G401 (cell line): ENCODE measurements at places on chromosomes 11 and 22. TPM values are rescaled to one million over a fixed set of nuclear protein-coding genes. Genes with fewer than 3 reads are reported as not detected.
A peak's percentile ranks its signal among the peaks of the same experiment; 100 is the strongest.

The NCF4 gene
- not detected in 2 replicates for total RNA-seq

The CRYBB1 gene
- not detected in 2 replicates for total RNA-seq

GRCh38 chr11:63880403-63880790 lies 36.6 kb downstream of the RCOR2 start:
- DNase-seq, result no peak

DNA sequence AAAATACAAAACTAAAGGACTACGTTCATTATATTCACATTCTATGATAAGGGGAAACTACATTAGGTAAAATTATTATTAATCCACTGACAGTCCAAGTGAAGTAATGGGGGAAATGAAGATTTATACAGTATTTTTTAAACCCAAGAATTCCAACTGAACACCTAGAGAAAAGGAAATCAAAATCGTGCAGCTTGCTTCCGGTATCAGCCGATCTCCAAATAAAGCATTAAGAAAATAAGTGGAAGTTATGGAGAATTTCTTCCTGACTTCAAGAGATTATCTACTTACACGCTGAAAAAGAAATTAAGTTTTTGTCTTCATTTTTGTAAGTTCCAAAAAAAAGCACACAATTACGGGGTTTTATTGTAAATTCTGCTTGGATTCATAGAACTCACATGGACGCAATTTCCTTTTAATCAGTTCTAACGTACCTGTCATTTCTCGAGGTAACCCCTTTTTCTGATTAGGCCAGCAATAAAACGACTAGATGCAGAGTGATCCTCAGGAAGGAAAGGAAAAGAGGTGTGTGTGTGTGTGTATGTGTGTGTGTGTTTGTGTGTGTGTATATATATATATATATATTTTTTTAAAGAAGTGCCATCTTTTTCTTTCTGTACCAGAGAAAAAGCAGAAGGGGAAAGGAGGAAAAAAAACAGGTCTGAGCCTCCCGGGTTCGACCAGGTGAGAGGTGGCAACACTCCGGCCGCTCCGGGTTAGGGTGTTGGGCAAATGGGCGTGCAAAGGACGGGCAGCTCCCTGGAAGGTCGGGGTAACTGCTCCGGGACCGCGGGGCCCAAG lies 1.1 kb downstream of the ZBTB44 start:
- peak; percentile 25 for DNase-seq

DNA sequence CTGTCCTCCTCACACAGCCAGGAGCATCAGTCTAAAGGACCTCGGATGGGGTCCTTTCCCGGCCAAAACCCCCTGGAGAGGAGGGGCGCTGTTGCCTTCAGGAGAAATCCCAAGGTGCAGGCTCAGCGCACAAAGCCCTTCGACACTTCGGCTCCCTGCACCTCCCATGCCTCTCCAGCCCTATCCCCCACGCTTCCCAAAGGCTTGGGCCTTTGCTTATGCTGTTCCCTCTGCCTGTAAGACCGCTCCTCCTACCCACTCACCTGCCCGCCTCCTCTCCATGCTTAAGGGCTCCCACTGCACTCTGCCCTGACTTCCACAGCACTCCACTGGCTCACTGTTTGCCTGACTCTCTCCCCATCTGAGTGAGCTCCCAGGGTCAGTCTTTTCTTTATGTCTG lies 13.5 kb downstream of the SLC15A3 start:
- no peak for DNase-seq

The GRAP2 gene
- 0.47 and 0.49 TPM in 2 replicates for total RNA-seq

GRCh38 chr22:19840955-19841640 lies 13.6 kb downstream of the GNB1L start:
- no peak for DNase-seq

- DNase-seq, result no peak
Measured at GRCh38 chr22:45455212-45455611, 41.7 kb downstream of the RIBC2 start.

GRCh38 chr11:353179-353873 lies 16.0 kb upstream of the B4GALNT4 start:
- DNase-seq, result no peak

DNA sequence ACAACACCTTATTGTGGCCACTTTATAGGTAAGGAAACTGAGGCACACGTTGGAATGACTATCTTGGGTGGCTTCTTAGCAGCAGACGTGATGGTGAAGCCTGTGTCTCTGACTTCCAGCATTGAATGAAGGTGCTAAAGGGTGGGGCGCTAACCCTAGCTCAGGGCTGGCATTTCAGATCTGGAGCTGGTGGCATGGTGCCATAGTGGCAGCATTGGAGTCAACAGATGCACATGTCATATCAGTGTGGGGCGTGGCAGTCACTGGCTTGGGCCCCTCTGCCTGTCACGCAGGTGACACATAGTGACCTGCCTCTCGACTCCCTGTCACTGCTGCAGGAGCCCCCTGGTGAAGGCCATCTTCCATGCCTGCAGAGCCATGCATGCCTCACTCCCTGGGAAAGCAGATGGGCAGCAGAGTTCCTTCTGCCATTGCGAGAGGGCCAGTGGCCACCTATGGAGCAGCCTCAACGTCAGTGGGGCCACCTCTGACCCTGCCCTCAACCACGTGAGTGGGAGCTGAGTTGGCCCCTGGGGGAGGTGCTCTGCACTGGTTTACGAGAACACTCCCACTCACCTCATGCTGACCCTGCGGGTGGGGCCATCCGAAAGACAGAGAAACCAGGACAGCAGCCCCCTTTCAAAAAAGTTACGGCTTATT lies 14.8 kb downstream of the SHISA8 start:
- DNase-seq, result no peak

DNA sequence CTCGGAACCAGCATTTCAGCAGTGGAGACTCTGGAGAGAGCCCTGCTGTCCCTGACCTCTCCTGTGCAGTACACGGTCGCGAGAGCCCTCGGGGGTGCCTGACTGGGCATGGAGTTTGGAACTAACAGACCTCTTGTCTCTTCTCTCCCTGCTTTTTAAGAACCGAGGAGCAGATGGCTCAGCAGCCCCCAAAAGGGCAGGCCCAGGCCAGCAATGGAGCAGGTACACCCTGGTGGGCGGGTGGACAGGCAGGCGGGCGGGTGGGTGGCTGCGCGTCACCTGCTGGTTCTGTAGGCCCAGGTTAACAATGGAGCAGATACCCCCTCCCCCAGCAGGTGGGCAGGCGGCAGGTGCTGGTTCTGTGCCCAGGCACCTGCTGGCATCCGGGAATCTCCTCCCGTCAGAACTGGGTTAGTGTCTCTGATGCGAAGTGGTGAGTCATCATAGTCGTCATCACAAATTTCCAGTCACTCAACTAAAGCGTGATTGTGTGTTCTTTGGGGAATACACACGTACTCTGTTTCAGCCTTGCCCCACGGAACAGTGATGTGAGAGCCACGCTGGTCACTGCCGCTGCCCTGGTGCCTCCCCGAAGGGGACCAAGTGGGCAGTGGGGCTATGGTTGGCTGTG lies 41.1 kb downstream of the GRAMD4 start:
- DNase-seq, result peak; percentile 73

GRCh38 chr11:112996994-112997393 lies 35.8 kb downstream of the NCAM1 start:
- no peak for DNase-seq

- DNase-seq, result peak; percentile 2
Measured at GRCh38 chr22:27438271-27438980, 363.1 kb downstream of the MN1 start.

The SHISA8 gene
- total RNA-seq, result 0.78 and 5.5 TPM in 2 replicates

DNA sequence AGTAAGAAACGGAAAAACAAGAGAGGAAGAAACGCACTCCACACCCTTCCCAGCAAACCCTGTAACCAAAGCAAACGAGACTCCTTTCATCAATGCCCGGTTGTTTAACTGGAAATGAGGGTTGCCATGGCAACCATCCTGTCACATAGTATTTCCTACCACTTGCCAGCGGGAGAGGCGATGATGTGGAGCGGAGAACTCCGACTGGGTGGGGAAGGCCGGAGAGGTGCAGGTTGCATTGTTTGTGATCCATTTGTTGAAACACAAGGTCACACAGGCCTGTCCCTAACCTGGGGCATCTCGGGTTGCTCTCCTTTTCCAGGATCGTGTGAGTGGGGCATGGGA lies 609.9 kb downstream of the BUD13 start:
- DNase-seq, result no peak

The DENND6B gene
- 0.37 and 1.0 TPM in 2 replicates for total RNA-seq

GRCh38 chr11:62543680-62544444 lies 2.7 kb downstream of the AHNAK start:
- no peak for DNase-seq

DNA sequence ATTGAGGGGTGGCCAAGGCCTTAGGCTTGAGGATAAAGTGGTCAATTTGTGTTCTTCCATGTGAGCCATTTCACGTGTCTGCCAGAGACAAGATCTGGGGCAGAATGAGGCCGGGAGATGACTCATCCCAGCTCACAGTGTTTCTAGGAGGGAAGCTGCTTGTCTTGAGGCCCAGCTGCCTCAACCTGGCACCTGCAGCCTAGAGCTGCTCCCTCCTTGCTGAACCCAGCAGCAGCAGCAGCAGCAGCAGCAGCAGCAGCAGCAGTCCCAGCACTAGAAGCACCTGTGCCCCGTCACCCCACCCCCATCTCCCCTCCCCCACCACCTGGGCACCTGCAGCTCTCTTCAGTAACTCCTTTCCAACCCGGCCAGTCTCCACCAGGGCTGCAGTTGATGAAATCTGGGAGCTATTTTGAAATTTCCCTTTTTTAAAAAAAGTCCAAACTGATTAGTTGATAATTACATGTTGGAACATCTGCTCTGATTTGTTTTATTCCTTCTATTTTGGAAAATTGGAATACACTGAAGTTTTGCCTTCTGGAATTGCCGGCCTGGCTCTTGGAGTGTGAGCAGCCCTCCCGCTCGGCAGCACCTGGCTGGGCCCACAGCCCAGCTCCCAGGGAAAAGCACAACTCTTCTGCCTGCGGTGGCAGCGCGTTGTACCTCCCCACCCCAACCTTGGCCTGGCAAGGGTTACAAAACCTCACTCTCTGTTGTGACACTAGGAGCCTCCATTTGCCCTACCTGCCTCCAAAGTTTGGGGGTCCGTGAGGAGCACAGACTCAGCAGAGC lies 143.5 kb downstream of the NXPE2 start:
- DNase-seq, result peak; percentile 36

The PHOX2A gene
- total RNA-seq, result not detected in 2 replicates

GRCh38 chr22:19207884-19208283 lies 29.3 kb upstream of the SLC25A1 start:
- no peak for DNase-seq

The SLC22A6 gene
- total RNA-seq, result not detected in 2 replicates

DNA sequence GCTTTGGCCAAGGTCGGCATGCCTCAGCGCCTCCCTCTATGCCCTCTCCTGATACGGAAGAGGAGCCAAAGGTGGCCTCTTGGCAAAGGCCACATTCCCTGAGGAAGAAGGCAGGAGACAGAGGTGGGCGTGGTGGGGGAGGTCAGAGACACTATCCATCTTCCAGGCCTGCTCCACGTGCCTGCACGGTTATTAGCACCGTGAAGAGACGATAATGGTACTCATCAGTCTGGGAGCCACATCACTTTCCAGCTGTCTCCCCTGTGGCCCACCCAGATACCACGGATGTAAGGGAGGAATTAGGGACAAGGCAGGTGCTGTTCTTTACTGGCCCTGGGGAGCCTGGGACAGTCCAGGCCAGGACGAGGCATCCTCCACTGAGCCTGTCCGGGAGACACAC lies 354.3 kb downstream of the MN1 start:
- DNase-seq, result no peak

The NPAS4 gene
- not detected in 2 replicates for total RNA-seq

DNA sequence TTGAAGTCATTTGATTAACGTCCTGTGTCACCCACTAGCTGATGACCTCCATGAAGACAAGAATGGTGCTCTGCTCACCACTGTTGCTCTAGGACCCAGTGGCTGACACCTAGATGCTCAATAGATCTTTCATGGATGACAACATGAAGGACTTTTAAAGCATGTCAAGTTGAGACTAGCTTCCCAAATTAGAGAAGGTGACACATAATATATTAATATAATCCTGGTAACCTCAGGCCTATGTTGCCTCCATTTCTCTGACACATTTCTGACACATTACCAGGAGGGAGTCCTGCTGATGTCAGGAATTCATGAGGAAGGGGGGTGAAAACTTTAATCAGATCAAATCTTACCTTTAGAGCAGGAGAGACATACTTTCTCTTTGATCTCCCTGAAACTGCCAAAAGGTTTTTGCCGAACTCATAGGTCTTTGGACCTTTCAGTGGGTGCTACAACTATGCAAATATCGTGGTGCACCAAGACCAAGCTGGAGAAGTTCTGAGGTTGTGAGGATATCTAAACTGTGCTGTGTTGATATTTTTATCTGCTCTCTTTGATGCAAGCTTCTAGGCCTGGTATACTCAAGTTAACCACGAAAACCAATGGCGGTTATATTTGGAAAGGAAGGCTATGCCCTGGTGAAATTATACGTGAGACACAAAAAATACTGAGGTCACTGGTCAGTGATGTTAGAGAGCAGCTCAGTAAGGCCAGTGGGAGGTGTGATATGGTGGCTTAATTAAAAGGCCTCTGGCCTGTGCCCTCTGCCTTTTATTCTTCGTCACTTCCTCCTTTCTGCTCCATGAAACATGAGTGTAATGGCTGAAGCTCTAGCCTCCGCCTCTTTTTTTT lies 13.2 kb upstream of the AMPD3 start:
- DNase-seq, result no peak

GRCh38 chr11:111397034-111397433 lies 18.0 kb upstream of the POU2AF1 start:
- no peak for DNase-seq

- peak; percentile 3 for DNase-seq
Measured at GRCh38 chr11:124174001-124174583, 9.1 kb upstream of the OR10D3 start.

DNA sequence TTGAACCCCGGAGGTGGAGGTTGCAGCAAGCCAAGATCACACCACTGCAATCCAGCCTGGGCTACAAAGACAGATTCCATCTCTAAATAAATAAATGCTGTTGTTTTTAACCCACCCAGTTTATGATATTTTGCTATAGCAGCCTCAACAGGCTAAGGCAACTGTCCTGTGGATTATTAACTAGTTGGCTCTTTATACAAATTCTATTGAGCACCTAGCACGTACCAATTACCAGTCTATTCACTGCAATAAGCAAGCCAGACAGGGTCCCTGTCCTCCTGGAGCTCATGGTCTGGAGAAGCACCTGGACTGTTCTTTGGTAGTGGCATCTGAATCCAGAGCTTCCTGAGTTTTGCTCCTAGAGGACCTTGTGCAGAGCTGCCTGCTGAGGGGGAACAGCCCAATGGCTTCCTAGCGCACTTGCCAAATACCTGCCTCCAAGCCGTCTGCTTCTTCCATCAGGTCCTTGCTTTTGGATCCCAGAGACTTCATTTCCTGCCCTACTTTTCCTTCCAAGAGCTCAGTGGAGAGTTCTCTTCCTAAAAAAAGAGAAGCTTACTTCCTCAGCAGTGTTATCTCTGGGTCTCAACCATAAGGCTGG lies 49.9 kb upstream of the MICAL2 start:
- DNase-seq, result peak; percentile 95

DNA sequence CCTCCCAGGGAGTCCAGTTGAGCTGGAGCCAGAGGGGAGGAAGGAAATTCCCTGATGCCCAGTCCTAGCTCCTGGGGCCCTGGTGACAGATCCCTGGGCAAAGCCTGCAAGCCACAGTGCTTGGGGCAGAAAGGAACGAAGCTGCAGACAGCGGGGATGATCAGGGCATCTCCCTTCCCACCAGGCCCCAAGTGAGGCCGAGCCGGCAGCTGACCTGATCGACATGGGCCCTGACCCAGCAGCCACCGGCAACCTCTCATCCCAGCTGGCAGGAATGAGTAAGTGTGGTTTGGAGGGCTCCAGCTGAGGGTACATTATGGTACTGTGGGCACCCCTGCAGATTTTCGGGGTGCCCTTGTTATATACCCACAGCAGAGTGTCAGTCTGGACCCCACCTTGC lies 33.5 kb downstream of the TOM1 start:
- DNase-seq, result no peak

The ANO1 gene
- total RNA-seq, result not detected in 2 replicates

GRCh38 chr22:48489551-48490499 lies 1337.8 kb downstream of the BRD1 start:
- peak; percentile 47 for DNase-seq

The LRRN4CL gene
- 0.07 and 0.12 TPM in 2 replicates for total RNA-seq

The CLCF1 gene
- 1.9 and 4.2 TPM in 2 replicates for total RNA-seq

The CPT1B gene
- total RNA-seq, result 3.4 and 5.8 TPM in 2 replicates
